Fibroblast of skin of right quadriceps (primary cell): ENCODE measurements at places on chromosomes 2 and 18.
A peak's percentile ranks its signal among the peaks of the same experiment; 100 is the strongest.

- no peak for DNase-seq
These were observed 444.0 kb downstream of the FIGN start for GRCh38 chr2:163291790-163292189.

DNA sequence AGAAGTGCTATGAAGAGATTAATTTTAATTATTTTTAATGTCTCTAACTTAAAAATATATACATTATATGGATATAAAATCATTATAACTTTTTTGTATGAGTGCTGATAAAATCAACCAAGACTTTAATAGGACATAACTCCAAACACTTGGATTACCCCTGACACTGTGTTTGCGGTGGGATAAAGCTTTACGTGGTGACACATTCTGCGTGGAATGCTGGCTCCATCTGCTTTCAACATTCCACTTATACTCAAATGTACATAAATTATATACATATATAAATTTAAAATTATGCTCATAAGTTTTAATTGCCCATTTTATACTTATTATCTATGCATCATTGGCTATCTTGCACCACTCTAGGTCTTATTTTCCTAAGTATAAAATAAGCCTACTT is 30.5 kb downstream of the LINC00305 start:
- peak; percentile 75 for DNase-seq

DNA sequence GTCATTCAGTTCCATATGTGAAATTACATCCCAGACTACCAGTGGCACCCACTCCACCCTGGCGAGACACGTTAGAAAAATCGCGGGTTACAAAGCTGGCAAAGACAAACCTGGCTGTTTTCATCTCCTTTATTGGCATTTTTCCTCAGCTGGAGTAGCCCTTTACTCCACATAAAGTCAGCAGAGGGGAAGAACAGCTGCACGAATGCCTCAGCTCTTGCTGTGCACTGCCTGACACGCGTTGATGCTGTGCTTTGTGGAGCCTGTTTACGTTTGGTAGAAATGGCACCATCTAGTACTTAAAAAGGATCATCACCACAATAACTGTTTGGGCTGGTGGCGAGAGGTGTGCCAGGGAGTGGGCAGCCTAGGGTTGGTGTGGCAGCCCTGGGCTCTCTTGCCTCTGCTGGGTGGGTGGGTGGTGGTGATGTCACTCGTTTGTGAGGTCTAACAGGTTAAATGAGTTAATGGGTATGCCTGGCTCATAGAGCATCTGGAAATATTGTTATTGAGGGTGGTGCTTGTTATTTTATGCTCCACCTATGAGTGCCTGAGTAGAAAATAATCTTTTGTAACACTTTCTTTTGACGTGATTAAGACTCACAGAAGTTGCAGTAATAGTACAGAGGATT is 16.4 kb downstream of the FARP2 start:
- no peak for DNase-seq

GRCh38 chr2:159982270-159982669 is 80.1 kb downstream of the PLA2R1 start:
- DNase-seq, result peak; percentile 90

DNA sequence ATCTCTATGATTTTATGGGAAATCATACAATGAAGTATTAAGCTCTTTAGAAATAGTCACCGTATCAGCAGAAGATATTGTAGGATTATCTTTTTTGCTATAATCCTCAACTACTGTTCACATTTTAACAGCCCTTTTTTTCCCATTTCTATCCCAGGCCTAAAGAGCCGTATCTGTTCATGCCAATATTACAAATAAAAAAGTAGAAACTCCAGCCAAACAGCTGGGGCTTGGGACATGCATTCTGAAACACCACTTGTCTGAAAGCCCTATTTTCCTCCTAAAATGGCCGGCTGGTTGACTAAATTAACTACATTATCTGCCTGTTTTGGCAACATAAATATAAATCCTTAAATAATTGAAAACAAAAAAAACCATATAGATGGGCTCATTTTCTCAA is 477.8 kb downstream of the CDH2 start:
- no peak for DNase-seq

- DNase-seq, result no peak
These were observed 1.8 kb downstream of the HOXD9 start for GRCh38 chr2:176124110-176124946.
